Muscle of back (tissue), 13 donors: ENCODE measurements at places on chromosomes 7 and 10.

DNA sequence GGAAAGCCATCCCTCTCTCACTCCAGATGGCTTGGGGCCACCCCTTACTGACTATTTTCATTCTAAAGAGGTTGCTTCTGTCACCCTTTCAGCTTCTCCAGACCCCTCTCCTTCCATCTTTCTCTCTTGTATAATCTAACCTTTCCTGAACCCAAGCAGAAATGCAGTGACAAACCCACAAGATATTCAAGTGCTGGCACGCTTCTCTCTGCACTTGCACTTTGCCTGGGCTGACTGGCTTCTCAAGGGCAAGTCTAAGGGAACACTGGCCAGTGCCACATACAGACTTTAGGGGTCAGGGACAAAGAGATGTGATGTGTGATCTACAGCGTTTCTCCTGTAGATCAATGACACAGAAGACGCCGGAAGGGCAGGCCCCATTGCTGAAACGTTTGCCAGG is 150.4 kb upstream of the LANCL2 start:
- no peak for DNase-seq

GRCh38 chr7:99002827-99003212 is 124.5 kb downstream of the TRRAP start:
- DNase-seq = no peak

- peak; percentile 27 for DNase-seq
Observed at GRCh38 chr10:92690915-92691590, 1.3 kb downstream of the HHEX start.

- no peak for DNase-seq
Observed at GRCh38 chr10:47055386-47056246, 144.4 kb downstream of the PTPN20 start.
